ENCODE measurements at places on chromosomes 4 and X.
A peak's percentile ranks its signal among the peaks of the same experiment; 100 is the strongest.

GRCh38 chr4:98566361-98567008 is 91.9 kb downstream of the TSPAN5 start:
- no peak for DNase-seq

GRCh38 chr4:165583341-165583740 is 204.5 kb downstream of the CPE start:
- no peak for DNase-seq

DNA sequence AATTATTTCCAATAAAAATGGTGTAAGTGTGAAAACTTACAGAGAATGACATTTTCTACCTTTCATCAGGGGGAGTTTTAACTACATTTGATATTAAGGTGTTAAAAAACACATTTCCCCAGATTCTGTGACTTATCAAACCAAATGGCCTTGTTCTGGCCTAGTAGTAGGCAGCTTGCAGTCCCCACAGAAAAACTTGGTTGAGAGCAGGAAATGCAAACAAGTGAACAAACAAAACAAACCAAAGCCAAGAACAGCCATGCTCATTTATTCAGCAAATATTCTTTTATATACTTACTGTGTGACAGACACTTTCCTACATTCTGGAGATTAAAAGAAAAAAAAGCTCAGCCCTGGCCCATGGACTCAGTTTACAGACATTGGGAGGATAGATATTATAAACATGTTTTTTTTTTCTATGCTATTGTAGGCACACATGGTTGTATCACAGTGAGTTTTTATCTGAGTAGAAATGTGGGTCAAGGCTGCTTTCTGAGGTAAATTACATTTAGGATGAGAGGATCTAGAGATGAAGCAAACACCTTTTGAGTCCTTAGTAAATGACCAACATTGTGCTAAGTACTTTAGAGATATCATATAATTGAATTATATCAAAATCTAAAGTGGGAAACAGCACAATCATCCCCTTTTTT is 449.2 kb upstream of the AADAT start:
- DNase-seq = no peak

GRCh38 chrX:21166272-21166982 is 207.8 kb upstream of the CNKSR2 start:
- no peak for DNase-seq

- DNase-seq = no peak
These were observed 3.6 kb upstream of the AFP start for GRCh38 chr4:73432169-73433000.

GRCh38 chr4:104449537-104449936 is 45.2 kb downstream of the CXXC4 start:
- no peak for DNase-seq

GRCh38 chrX:153681175-153681574 is 6.6 kb upstream of the SLC6A8 start:
- no peak for DNase-seq

GRCh38 chr4:82462415-82462831 is 32.0 kb downstream of the ENOPH1 start:
- peak; percentile 75 for DNase-seq

- no peak for DNase-seq
These were observed 204.7 kb downstream of the SPRY1 start for GRCh38 chr4:123600987-123601904.

GRCh38 chr4:48787056-48787455 is 7.0 kb upstream of the FRYL start:
- no peak for DNase-seq

- DNase-seq = no peak
These were observed 34.5 kb downstream of the LRPAP1 start for GRCh38 chr4:3497523-3498389.

DNA sequence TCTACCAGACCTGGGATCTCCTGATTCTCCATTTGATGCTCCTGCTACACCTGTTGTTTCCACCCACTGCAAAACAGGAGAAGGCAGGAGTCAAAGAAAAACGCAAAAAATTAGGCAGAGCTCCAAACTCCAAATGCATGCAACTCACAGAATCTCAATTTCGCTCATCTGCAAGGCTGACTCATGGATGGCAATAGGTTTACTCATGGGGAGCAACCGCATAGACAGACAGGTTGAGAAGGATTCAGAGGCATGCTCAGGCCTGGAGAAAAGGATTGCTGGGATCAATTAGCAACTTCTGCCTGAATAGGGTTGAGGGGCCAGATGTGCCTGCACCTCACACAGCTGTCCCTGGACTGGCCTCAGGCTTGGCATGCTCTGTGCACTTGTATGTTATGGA is 231.0 kb downstream of the LDB2 start:
- peak; percentile 72 for DNase-seq

DNA sequence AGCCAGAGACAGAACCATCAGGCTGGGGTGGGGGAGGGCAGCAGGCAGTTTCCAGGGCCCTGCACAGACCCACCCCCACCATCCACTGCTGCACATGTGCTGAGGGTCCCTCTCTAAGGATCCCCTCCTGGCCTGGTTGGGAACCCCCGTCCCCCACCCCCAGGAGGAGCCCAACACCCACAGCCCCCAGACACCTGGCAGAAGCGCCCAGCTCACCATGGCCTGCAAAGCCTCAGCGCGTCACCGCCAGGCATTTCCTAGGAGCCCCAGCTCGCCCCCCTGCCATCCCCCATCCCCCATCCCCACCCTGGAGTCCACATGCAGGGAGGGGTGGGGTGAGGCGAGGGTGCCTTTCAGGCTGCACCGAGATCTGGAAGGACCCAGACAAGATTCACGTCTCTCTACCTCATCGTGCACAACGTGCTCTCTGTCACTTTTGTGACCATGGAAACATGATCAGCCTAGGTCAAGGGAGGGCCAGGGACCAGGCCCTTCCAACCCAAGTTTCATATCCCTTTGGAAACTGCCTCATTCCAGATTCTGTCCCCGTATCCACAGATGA is 9.3 kb downstream of the MXD4 start:
- DNase-seq = no peak

- no peak for DNase-seq
These were observed 118.1 kb downstream of the SORCS2 start for GRCh38 chr4:7310451-7310850.

- no peak for DNase-seq
These were observed 514.7 kb upstream of the SPANXN1 start for GRCh38 chrX:144732588-144732987.

Measured in AG09319 (cell line).